Activated naive CD4-positive, alpha-beta T cell treated with anti-CD3 and anti-CD28 coated beads for 36 hours (primary cell): ENCODE measurements at places on chromosomes 12 and 14. TPM values are rescaled to one million over a fixed set of nuclear protein-coding genes. Genes with fewer than 3 reads are reported as not detected.

RNASE7 gene
- not detected for total RNA-seq

DENR gene
- total RNA-seq, result 52.4 TPM

- peak; percentile 12 for DNase-seq
These were observed 10.2 kb upstream of the MEG3 start for GRCh38 chr14:100815478-100816285.

HRK gene
- not detected for total RNA-seq

OTOGL gene
- total RNA-seq, result not detected

BMP4 gene
- not detected for total RNA-seq

DNA sequence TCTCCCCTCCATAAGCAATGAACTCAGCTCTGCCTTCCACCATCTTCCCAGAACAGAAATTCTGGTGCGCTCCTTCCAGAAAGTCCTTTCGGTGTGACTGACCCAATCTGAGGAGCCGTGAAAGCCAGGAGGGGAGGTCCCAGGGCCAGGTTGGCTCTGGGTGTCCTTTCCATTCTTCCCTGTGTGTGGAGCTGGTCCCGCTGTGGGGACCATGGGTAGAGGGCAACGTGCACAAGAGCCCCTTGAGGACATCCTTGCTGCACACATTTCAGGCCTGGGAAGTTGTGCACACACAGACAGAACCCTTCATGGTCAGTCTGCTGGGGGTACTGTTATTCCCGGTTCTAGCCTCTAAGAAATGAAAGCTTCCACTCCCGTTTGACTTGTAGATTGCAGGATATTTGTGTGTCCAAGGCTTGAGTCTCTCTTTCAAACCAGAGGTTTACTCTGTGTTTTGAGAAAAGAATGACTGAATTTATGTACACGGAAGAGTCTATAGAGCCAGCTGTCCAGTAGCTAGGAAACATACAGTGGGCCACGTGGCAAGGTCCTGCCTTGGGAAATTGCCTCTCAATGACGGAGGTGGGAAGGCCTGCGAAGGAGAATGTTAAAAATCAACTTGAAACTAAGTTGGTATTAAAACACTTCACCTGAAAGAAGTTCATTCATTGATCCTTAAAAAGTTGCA lies 10.1 kb downstream of the NFKBIA start:
- no peak for DNase-seq

GRCh38 chr14:72645706-72646105 lies 248.2 kb downstream of the DPF3 start:
- no peak for DNase-seq

ART4 gene
- not detected for total RNA-seq

DNA sequence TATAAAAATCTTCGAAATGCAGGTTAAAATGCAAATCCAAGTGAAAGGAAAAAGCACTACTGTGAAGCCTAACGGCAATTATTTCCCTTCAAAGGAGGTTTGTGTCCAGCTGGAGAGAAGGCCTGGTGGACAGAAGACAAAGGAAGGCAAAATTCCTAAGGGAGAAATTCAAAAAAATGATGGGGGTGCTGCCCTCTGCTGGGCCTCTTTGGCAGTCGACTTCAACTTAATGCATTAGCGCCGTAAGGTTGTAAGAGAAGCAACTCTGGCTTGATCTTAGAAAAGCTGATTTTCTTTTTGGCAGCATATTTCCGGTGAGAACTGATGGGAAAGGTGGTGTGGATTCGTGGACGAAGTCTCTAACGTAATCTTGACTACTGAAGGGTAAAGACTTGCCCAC lies 34.3 kb upstream of the CHFR start:
- no peak for DNase-seq

CCDC196 gene
- total RNA-seq, result not detected

NAV3 gene
- not detected for total RNA-seq

- DNase-seq, result no peak
These were observed 236.6 kb upstream of the CCDC196 start for GRCh38 chr14:66249544-66249943.

DNA sequence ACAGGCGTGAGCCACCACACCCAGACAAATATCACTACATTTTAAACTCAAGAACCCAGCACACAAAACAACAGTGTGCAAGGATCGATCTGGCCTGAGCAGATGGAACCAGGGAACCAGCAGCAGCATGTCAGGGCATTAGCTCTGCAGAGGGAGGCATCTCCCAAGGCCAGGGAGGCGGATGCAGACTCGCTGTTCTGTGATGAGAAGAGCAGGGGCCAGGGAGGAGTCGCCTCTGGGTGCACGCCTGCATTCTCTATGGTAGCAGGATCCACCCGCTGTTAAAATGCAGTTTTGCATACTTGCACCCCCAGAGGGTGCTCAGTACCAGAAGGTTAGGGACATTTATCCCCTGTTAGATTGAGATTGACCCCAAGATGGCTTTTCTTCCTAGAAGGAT lies 17.9 kb downstream of the PGAM5 start:
- no peak for DNase-seq

TCTN1 gene
- 5.8 TPM for total RNA-seq

GRCh38 chr12:112447106-112447505 lies 28.4 kb downstream of the PTPN11 start:
- DNase-seq, result no peak

DNA sequence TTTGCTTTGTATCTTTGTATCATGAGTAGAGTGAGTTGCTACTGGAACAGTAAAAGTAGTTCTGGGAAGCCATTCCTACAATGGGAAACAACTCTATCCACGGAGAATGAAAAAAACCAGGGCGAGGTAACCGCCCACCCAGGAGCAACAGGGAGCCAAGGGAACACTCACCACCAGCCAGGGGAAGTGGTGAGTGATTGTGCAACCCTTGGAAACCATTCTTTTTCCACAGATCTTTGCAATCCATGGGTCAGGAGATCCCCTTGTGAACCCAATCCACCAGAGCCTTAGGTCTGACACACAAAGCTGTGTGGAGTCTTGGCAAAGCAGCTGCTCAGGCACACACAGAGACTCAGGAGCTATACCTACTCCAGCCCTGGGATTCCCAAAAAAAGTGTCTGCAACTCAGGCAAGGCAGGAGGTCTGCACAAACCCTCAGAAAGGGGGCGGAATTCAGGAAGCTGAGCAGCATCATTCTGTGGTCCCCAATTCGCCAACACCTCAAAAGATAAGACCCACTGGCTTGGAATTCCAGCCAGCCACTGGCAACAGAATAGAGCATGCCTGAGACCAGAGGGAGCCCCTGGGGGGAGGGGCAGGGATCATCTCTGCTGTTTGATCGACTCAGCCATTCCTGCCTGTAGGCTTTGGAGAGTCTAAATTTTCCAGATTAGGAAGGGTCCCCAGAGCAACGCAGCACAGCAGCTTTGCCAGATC lies 52.1 kb upstream of the PPFIA2 start:
- no peak for DNase-seq

PRB2 gene
- total RNA-seq, result not detected

GRCh38 chr12:126976579-126976978 lies 1290.4 kb upstream of the TMEM132C start:
- DNase-seq, result no peak
